ENCODE measurements at places on chromosomes 12 and 14.

DNA sequence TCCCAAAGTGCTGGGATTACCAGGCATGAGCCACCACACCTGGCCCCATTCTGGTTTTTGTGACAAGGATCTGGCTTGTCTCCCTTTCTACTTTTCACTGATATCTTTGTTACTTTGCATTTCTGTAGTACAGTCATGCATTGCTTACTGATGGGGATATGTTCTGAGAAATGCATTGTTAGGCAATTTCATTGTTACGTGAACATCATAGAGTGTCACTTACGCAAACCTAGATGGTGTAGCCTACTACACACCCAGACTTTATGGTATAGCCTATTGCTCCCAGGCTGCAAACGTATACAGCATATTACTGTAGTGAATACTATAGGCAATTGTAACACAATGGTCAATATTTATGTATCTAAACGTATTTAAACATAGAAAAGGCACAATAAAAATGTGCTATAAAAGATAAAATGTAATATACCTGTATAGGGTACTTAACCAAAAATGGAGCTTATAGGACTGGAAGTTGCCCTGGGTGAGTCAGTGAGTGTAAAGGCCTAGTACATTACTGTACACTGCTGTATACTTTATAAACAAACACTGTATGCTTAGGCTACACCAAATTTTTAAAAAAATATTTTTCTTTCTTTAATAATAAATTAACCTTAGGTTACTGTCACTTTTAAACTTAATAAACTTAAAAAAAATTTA lies 16.0 kb downstream of the MRPL42 start:
- DNase-seq = no peak

- DNase-seq = no peak
Measured at GRCh38 chr14:54652605-54653052, 85.7 kb downstream of the SAMD4A start.

DNA sequence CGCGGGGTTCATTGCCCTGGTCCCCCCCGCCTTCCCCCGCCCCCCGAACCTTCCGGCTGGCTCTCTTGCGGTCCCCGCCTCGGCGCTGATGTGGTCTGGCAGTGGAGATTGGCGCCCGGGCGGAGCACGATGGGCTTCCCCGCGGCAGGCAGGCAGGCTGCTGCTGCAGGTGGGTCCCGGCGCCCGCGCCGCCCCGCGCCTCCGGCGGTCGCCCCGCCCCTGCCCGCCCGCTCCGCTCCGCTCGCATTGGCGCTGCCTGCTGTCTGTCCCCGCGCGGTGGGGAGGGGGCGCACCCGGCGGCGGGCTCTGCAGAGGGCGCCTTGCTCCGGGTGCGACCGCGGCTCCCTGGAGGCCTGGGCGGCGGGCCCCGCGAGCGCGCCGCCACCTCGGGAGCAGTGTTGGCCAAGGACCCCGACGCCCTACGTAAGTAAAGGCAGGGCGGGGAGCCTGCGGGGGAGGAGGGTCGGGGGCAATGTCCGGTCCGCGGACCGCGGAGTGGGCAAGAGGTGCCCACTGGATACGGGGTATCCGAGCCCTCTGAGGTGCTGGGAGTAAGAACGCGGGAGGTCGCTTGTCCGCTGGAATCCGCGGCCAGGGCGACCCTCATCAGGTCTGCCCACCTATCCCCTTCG lies at the start of gene AKAP5:
AKAP5 (plus strand) TSS at position 309 of the 632 bp plus-strand sequence. CDS start 2,896 bp downstream, outside the sequence.
- peak; percentile 22 for DNase-seq

DNA sequence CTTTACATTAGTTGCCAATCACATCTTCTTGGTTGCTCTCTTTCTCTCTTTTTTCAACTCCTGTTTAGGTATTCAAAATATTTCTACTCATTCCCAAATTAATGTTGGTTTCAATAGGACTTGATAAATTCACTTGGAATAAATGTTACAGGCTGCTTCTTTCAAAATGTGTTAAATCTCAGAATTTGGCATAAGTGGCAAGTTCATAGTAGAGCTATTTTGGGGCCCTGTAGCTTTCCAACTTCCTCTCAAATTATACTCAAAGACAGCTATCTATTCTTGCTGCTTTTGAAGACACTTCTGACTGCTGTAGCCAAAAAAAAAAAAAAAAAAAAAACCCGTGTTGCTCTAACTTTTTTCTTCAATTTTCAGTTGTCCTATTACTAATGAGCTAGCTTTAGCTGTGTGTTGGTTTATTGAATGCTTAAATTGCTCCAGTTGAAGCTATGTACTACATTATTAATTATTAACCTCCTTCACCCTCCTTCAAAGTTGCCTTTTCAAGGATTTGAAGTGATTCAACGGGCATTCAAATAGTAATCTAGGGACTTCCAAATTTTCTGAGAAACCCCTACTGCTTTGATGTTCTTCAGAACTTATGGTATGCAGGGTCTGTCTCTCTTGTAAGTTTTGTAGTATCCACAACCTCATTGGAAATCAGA lies 554.6 kb upstream of the FLRT2 start:
- DNase-seq = no peak

DNA sequence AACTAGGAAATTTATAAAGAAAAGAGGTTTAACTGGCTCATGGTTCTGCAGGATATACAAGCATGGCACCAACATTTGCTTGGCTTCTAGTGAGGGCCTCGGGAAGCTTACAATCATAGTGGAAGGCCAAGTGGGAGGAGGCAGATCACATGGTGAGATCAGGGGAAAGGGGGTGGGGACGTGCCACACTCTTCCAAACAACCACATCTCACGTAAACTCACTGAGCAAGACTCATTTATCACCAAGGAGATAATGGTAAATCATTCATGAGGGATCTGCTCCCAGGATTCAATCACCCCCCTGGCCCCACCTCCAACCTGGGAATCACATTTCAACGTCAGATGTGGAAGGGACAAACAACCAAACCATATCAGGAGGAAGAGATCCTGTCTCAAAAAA lies 35.8 kb downstream of the NUMB start:
- no peak for DNase-seq

GRCh38 chr14:42715316-42715715 lies 1108.6 kb downstream of the LRFN5 start:
- DNase-seq = no peak

DNA sequence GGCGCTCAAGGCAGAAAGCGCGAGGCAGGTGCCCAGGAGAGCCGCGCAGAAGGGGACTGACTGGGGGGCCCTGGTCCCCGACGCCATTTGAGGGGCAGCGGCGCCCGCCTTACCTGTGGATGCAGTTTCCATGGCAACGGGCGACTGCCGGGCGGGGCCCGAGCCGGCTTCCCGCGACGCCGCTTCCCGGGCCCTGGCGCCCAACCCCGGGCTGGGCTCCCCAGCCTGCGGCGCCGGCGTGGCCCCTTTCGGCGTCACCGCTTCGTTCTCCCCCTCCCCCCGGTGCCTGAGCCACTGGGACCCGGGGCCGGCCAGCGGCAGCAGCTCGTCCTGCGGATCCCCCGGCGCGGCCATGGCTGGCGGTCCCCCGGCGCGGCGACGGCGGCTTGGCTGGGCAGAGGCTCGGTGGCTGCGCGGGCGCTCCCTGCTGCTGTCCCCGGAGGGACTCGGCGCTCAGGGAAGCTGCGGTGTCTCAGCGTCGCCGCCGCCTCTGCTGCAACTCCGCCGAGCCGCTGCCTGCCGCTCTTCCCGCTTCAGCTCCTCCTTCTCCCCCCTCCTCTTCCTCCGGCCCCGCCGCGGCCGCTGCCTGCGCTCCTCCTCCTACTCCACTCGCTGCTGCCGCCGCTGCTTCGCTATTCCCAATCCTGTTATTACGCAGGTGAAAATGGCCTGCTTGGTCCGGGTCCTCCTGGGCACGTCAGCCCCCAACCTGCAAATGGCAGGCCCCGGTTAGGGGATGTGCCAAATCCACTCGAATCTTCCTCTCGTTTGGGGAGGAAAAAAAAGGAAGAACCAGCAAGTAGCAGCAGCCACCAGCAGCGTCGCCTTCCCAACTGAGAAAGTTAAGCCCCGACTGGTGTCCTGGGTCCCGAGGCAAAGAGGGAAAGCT lies at the start of gene RTN1:
RTN1 (minus strand) TSS at position 500 of the 889 bp plus-strand sequence; CDS start at position 354, 146 bp downstream.
- peak; percentile 85 for DNase-seq

DNA sequence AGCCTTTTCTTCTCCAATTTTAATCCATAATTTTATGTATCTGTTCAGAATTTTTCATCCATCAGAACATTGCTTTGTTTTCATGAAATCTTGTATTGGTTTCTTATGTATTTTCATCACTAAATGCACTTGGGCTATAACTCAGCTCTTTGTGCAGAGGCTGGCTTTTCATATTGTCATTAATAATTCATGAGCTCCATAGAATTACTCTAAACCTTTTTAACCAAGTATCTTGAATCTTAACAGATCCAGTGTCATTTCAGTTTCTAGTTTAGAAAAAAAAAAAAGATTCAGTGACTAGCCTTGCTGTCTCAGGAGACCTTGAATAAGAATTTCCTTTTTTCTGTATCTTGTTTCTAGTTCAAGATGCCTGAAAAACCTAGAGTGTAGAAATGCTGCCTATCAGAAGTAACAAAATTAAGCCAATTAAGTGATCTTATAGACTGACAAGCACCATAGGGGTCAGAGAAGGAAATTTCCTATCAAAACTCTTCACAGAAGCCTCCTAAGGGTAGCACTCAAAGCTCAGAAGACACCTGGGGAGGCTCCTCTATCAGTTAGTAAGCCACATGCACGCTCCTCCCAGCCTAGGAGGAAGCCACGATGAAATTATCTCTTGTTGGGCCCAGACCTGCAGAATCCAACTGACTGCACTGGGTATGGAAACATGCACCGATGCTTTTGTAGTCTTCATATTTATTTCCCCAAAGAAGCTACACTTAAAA lies 163.4 kb downstream of the KICS2 start:
- DNase-seq = no peak

DNA sequence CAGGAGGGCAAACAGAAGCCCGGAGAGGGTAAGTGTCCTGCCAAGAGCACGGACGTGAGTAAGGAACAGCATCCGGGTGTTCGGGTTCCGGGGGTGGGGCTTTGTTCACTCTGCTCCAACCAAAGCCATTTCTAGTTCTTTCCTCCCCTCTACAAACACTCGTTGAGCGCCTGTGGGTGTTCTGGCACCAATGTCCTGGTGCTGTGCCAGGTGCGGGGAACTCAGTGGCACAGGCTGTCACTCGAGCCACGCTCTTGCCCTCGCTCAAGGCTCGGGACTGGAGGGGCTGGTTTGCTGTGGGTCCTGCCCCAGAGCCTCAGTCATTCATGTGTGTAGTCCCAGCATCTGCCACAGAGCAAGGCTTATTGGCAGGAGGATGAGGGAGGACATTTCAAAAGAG lies 157.5 kb downstream of the CALM1 start:
- peak; percentile 5 for DNase-seq

DNA sequence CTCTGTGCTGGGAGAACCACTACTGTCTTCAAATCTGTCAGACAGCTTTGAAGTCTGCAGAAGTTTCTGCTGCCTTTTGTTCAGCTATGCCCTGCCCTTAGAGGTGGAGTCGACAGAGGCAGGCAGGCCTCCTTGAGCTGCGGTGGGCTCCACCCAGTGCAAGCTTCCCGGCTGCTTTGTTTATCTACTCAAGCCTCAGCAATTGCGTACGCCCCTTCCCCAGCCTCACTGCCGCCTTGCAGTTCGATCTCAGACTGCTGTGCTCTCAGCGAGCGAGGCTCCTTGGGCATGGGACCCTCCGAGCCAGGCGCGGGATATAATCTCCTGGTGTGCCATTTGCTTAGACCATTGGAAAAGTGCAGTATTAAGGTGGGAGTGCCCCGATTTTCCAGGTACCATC lies 25.1 kb upstream of the KLRB1 start:
- DNase-seq = no peak

DNA sequence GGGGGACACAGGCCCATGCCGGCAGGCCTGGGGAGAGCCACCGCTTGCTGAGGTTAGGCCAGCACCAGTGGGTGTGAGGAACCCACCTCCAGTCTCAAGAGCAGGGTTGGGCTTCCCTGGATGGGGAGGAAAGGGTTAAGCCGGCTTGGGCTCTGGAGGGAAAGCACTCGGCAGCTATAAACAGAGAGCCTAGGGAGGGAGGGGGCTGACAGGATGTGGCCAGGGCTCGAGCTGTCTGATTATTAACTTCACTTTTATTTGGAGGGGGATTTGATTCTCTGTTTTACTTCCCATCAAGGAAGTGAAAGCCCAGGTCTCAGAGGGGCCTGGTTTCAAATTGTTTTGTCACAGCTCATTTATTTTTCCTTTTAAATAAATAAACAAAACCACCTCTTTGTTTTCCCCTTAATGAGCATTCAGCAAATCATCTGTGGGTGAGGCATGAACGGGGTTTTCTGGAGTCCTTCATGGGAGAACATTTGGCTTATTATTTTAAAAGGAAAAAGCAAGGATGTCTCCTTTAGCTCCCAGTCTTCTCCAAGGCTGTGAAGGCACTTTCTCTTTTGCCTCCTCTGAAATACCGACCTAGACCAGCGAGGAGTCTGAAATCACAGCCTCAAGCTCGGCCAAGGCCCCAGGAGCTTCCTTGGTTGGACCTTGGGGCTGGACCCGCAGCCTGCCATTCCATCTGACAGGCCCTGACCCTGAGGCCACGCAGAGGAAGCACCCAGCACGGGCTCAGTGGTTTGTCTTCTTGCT lies 21.9 kb upstream of the ZFP36L1 start:
- peak; percentile 61 for DNase-seq

DNA sequence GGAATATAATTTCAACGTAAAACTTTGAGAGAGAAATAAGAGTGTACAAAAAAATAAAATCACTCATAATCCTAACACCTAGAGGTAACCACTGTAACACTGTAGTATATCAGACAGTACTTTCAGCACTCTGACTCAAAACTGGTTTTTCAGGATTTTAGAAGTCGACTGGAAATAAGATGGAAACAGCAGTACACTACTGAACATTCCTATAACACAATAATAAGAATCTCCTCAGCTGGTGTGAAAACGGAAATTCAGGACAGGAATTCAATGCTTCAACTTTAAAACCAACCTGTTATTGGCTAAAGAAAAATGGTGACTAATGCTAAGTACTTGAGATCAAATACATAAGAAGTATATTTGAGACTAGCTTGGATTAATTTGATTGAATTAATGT lies 12.3 kb upstream of the PITPNM2 start:
- no peak for DNase-seq

GRCh38 chr14:82398256-82398655 lies 864.6 kb upstream of the SEL1L start:
- no peak for DNase-seq

DNA sequence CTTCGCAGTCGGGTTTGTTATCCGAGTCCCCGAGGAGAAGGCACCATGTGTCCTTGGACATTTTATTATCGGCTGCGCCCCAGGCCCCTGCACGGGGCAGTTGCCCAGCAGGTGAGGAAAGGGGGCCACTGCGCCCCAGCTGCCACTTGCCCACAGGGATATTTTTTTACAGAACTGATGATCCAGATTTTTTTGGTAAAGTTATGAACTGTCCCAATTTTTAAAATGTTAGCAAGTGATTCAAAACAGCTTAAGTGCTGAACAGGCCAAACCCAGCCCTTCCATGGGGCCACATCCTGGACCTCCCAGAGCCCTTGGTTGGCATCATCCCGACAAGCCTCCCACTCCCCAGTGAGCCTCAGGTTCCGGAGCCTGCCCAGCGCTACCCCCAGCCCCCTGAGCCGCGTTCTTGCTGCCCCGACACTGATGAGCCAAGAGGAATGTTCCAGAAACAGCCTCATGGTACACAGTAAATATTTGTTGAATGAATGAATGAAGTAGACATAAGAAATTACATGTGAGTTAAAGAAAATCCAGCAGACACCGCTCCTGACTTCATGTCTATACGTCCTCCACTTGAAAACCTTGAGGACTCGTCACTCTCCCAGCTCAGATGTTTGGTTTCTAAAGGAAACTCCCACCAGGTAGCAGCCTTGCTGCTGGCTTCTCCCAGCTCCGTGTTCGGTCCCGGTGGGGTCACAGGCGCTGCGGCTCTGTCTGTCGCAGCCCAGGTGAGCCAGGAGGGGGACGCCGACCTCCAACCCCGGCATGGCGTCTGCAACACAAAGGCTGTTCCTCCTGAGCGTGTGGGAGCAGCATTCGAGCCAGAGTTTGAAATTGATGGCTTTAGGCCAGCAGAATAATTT lies 88.5 kb downstream of the ADGRD1 start:
- no peak for DNase-seq

Measured in Kasumi-1 (cell line).